ENCODE measurements at places on chromosomes 12 and 14. TPM values are rescaled to one million over a fixed set of nuclear protein-coding genes. Genes with fewer than 3 reads are reported as not detected.

- peak; percentile 90 for DNase-seq
Measured at GRCh38 chr14:76784881-76785280, 23.6 kb downstream of the VASH1 start.

CBX5 gene
- total RNA-seq: 56.2 TPM

DNA sequence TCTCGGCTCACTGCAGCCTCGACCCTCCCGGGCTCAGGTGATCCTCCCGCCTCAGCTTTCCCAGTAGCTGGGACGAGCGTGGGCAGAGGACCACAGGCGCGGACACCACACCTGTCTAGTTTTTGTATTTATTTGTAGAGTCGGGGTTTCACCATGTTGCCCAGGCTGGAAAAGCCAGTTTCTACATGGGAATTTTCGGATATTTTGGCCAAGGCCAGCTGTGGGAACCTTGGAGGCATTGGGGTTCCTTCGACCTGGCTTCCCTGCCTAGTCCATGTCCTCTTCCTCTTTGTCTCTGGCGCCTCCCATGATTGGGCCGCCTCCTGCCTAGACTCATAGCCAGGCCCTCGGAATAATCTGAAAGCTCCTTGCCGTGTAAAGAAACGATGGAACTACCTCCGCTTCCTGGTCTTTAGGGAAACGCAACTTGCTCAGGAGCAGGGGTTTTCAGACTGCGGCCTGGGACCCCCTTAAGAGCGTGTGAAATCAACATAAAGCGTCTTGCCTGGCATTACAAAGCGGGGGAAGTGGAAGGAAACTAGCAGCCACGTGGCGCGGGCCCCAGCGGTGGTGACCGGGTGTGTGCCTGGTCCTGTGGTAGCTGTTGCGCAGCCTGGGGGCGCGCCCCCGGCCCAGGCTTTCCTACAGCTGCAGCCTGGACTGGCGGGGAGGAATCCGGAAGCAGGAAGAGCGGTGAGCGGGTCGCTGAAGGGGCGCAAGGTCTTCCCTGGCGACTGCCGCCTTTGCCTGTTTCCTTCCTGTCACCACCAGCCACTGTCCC lies 1.4 kb upstream of the HSP90AA1 start:
- DNase-seq: peak; percentile 88

DNA sequence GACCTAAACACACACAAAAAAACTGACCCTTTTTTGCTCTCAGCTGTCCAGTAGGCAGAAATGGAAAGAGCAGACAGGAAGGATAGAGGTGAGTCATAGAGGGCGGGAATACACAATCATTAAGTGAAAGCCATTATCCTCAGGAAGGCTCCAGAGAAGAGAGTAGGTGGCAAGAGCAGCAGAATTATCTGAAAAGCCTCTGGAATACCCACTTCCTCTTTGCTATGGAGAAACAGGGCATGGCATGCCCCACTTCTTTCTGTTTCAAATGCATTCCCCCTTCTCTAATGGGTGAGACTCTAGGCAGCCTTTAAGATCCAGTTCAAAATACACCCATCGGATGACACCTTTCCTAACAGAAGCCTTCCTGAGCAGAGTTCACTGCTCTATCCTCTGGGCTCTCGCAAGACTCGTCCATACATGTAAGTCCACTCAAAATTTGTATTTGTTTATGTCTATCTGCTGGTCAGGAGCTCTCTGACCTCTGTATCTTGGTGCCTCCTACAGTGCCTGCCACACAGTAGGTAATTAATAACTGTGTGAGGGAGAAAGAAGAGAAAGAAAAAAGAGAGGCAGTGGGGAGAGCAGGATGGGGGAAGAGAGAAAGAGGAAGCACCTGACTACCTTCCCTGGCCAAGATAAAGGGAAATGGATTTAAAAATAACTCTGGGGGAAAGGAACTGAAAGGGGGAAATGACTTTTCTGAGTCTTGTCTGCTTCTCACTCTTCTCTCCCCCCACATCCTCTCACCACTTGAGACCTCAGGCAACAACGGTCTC lies 8.5 kb downstream of the KLHL33 start:
- DNase-seq: no peak

TPH2 gene
- total RNA-seq: not detected

SLC22A17 gene
- total RNA-seq: 30.6 TPM

GRCh38 chr12:27922531-27923139 lies 49.9 kb downstream of the PTHLH start:
- no peak for DNase-seq

ZFHX2 gene
- 2.4 TPM for total RNA-seq

ESPL1 gene
- 1.0 TPM for total RNA-seq

DNA sequence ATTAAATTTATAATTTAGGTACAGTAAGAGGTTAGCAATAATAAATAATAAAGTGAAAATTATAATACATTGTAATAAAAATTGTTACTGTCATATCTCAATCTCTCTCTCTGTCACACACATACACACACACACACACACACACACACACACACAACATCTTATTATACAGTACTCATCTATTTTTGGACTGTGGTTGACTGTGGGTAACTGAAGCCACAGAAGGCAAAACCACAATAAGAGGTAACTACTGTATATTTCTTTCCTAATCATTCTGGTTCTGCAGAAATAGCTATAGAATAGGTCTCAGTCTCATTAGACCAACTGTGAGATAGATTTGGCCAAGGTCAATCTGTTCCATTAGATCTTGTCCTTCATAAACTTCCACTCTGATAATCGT lies 33.1 kb upstream of the PTPRO start:
- no peak for DNase-seq

- peak; percentile 94 for DNase-seq
Measured at GRCh38 chr14:23009939-23010726, at the start of gene C14orf93. Gene C14orf93 (minus strand): TSS chr14:23010143. CDS start chr14:22999023, 11,120 bp downstream.

- no peak for DNase-seq
Measured at GRCh38 chr12:96226401-96226800, 32.2 kb downstream of the ELK3 start.

DNA sequence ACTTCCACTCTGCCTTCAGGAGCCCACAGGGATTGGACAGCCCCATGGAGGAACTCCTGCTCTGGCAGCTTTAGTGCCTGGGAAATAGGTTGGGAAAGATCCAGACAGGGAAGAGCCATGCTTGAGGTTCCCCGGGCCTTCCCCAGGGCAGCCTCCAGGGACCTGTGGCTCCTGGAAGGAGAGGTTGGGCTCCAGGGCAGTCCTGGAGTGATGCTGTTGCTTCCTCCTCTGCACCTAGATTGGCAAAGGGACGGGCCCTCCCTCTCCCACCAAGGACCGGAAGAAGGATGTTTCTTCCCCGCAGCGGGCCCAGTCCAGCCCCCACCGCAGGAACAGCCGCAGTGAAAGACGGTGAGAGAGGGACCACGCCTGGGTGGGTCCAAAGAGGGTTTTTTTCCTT lies 16.5 kb downstream of the VASH1 start:
- peak; percentile 60 for DNase-seq
